Hepatocyte (in vitro differentiated cells): ENCODE measurements at places on chromosomes 13 and 19. TPM values are rescaled to one million over a fixed set of nuclear protein-coding genes. Genes with fewer than 3 reads are reported as not detected.

GRCh38 chr19:15587663-15588062 is 27.4 kb upstream of the CYP4F8 start:
- DNase-seq: no peak

- DNase-seq: no peak
Observed at GRCh38 chr13:77519808-77520207, 15.7 kb upstream of the SCEL start.

- DNase-seq: no peak
Observed at GRCh38 chr13:27915301-27916207, 4.2 kb upstream of the PDX1 start.

GRCh38 chr19:49224879-49225278 is 67.3 kb downstream of the TRPM4 start:
- DNase-seq: peak; percentile 39

DNA sequence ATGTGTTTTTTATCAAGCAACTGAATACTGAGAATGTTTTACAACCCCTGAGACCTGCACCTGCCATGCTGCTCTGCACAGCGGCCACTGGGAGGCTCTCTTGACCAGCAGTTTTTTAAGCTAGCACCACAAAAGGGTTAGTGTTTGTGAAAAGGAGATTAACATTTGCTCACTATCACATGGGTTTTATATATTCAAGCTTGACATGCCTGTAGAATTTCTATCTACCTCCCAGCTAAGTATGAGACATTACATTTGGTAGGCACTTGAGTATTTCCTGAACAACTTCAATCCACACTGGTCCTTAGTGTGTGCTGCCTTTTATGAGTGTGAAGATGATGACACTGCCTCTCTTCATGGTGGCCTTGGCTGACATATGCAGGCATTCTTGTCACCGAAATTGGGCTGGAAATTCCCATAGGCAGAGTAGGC is 1238.9 kb downstream of the UQCRFS1 start:
- DNase-seq: peak; percentile 78

- DNase-seq: no peak
Observed at GRCh38 chr19:35944556-35944955, 8.4 kb downstream of the LRFN3 start.

GRCh38 chr13:73708393-73708985 is 425.7 kb downstream of the KLF12 start:
- DNase-seq: peak; percentile 80

DNA sequence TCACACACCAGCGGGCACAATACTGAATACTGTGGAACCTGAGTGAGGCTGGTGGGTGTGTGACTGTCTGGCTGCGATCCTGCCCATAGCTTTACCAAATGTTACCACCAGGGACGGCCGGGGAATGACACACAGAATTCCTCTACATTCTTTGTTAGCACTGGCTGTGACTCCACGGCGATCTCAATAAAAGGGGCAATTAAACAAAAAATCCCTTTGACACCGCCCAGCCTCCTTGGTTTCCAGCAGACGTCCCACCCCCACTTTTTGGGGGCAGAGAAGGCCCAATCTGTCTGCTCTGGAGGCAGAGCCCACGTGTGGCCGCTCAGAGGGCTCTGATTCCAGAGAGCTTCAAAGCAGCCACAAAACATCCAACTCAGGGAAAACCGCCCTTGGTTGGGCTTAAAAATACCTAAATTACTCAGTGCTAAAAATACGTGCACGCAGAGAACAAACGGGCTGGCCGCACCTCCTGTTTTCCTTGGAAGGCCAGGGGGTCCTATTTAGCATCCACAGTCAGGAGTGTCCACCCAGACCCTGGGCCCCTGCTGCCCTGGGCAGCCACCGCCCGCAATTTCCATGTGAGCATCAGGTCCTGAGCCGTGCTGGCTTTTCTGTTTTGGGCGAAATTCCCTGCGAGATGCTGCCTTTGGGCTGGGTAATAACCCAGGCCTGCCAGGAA is 47.8 kb downstream of the GADD45B start:
- no peak for DNase-seq

COG6 gene
- 18.3 and 25.3 TPM in 2 replicates for polyA plus RNA-seq

ZFP36 gene
- polyA plus RNA-seq: 1,034 and 1,087 TPM in 2 replicates

TUBA3C gene
- not detected in 2 replicates for polyA plus RNA-seq

HPN gene
- polyA plus RNA-seq: 206 and 241 TPM in 2 replicates

PCDH9 gene
- 6.9 and 9.5 TPM in 2 replicates for polyA plus RNA-seq

RAX2 gene
- polyA plus RNA-seq: 0.22 TPM in 1 of 2 replicates, not detected in the other

LGALS13 gene
- polyA plus RNA-seq: not detected in 2 replicates

SLC27A5 gene
- polyA plus RNA-seq: 13.8 and 19.1 TPM in 2 replicates

YJEFN3 gene
- 12.5 and 14.0 TPM in 2 replicates for polyA plus RNA-seq
